ENCODE measurements at places on chromosomes 4 and X.

GRCh38 chrX:78316265-78316664 lies 11.1 kb downstream of the CYSLTR1 start:
- no peak for DNase-seq

GRCh38 chrX:153556767-153557166 lies 39.3 kb downstream of the ATP2B3 start:
- no peak for DNase-seq

GRCh38 chr4:33437406-33437805 lies 2717.2 kb downstream of the PCDH7 start:
- DNase-seq, result no peak

GRCh38 chr4:94523617-94524016 lies 71.9 kb downstream of the PDLIM5 start:
- no peak for DNase-seq

DNA sequence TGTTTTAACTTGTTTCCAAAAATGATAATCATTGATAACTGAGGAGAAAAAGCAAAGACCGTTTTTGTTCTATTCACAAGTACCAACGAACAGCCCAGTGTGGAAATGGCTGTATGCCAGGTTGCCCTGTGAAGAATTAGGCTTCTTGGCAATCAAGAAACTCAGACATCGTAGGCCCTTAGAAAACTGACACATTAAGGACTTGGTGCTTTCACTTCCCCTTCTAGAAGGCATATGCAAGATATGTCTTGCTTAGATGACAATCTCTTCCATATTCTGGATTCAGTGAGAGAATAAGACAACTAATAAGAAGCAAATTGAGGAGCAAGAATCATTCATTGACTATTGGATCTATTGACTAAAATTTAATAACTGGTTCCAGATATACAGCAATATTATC lies 56.6 kb downstream of the ANAPC10 start:
- DNase-seq, result no peak

DNA sequence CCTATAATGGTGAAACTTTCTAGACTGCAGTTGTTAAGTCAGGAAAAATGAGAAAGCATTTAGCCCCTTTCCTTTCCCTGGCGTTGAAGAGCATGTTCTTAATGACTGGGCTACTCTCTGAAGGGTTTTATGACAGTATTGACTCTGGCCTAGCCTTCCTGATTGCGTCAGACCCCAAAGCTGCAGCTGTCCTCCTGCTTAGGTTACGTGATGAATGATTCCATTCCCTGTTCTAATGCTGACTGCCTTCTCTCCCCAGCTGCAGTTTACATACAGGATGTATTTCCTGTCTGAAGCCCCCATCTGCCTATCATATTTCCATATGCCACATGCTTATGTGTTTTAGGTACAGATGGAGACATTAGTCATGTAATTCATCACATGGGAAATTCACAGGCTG lies 105.8 kb upstream of the EGFL6 start:
- no peak for DNase-seq

- no peak for DNase-seq
Measured at GRCh38 chr4:15717086-15717485, 14.2 kb downstream of the BST1 start.

DNA sequence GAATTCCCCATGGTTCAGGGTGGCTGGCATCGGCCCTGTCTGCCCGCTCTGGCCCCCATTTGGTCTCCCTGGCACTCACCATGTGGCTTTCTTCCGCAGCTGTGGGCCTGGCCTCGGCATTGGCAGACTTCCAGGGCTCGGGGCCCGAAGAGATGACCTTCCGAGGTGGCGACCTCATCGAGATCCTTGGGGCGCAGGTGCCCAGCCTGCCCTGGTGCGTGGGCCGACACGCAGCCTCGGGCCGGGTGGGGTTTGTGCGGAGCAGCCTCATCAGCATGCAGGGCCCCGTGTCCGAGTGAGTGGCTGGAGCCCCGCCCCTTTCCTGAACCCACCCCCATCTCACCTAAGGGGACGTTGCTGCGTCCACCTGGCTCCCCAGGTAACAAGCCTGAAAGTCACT lies 20.1 kb downstream of the SH3TC1 start:
- DNase-seq, result no peak

DNA sequence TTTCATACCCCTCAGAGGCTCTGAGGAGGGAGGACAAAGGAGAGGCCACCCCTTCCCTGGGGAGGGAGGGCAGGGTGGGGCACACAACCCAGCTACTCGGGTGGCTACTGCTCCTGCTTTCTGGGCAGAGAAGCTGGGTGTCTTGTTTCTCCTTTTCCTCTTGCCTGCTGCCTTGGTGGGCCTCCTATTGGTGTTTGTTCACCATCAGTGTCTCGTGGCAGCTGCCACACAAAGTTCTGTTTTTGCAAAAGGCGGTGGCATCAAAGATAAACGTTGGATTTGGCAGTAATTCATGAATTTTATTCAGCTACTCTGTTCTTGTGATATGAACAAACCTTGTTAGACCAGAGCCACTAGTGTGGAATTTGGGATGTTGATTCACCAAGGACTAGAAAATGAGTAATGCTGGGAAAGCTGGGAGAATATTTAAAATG lies 153.0 kb upstream of the SCML1 start:
- no peak for DNase-seq

GRCh38 chr4:24105327-24106038 lies 215.6 kb upstream of the PPARGC1A start:
- no peak for DNase-seq

DNA sequence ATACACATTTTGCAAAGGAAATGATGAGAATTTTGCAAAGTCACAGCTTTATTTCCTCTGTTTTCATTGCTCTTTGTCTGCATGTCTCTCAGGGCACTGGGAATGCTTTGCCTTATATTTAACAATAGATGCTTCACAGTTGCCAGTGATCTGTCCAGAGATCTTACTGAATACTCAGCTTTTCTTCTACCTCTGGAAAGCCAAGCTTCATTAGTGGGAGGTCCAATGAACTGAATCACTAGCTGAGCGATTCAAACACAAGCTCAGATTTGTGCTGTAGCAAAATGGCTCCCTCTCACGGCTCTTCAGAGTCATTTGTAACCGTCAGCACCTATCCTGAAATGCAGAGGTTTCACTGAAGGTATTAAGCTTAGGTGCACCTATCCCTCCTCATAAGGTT lies 138.9 kb downstream of the DCLK2 start:
- no peak for DNase-seq

DNA sequence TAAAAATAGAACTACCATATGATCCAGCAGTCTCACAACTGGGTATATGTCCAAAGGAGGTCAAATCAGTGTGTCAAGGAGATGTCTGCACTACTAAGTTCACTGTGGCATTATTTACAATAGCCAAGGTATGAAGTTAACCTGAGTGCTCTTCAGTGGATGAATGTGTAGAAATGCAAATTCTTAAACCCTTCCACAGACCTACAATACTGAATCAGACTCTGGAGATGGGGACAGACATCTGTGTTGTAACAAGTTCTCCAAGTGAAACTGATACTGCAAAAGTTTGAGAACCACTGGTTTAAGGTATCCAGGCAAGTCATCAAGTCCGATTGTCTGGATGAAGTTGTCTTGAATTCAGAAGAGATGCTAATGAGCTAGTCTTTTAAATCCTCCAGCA lies 38.5 kb downstream of the SMAD1 start:
- DNase-seq, result no peak

DNA sequence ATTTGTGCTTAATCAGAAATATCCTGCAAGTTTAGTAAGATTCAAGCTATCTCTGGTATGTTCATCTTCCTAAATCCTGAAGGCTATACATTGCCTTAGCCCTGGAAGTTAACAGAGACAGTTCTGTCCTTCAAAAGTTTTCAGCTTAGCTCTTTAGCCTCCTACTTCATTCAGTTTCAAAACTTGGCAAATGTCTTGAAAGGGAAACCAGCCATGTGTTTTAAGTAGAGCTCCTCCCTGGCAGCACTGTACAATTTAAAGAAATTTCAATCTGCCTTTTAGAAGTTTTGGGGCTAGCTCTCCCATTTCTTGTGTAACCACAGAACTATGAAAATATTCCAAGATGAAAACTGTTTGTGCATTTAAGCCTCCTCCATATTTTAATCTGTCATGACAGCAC lies 47.0 kb downstream of the FANCB start:
- DNase-seq, result no peak

DNA sequence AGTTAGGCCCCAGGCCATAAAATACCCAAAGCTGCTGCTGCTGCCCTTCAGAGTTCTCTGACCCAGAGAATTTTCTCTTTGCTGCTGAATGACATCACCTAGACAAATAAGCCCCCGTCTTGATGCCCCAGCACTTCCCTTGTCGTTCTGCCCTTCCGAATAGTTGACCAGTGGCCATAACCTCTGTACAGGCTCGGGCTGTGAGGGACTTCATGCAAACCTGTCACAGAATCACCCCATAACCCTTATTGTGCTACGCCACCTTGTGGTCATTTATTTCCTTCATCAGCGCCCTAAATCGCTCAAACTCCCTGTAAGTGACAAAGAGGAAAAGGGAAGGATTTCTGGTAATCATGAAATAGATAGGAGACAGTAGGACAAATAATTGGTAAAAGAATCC lies 18.8 kb downstream of the SPACA5 start:
- DNase-seq, result peak; percentile 58

GRCh38 chr4:2497931-2498330 lies 29.0 kb downstream of the RNF4 start:
- DNase-seq, result no peak

DNA sequence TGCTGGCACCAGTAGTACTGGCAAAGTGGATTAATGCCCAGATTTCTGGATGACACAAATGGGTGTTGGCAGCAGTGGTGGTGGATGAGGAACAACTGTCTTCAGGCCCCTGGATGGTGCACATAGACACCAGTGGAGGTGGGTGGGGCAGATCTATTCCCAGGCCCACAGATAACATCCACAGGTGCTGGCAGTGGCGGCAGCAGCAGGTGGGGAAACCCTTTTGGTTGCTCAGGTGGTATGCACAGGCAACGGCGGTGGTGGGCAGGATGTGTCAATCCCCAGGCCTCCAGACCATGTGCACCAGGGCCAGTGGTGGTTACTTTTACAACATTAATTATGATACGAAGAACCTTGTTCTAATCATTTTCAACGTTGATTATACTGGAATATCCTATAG lies 48.9 kb upstream of the FAT4 start:
- DNase-seq, result no peak

DNA sequence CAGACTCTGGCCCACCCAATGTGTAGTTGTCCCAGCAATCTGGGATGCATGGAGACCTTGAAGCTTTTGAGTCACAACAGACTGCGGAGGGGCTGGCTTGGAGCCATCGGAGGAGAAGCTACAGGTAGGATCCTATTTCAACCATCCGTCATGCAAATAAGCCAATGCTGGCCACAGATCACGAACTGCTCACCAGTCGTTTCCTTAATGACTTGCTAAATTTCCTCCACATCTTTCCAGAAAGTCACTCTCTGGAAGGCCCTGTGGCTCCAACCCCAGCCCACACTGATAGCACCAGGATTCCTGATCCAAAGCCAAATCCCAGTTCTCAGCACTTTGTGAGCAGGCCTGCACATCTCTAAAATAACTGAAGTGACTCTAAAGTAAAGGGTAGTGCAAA lies 321.3 kb downstream of the RAB28 start:
- DNase-seq, result no peak

- DNase-seq, result no peak
Measured at GRCh38 chr4:139329665-139330200, 27.5 kb upstream of the NDUFC1 start.

- DNase-seq, result no peak
Measured at GRCh38 chr4:113749178-113749577, 12.4 kb downstream of the CAMK2D start.

GRCh38 chrX:39813631-39814277 lies 284.0 kb downstream of the BCOR start:
- no peak for DNase-seq

DNA sequence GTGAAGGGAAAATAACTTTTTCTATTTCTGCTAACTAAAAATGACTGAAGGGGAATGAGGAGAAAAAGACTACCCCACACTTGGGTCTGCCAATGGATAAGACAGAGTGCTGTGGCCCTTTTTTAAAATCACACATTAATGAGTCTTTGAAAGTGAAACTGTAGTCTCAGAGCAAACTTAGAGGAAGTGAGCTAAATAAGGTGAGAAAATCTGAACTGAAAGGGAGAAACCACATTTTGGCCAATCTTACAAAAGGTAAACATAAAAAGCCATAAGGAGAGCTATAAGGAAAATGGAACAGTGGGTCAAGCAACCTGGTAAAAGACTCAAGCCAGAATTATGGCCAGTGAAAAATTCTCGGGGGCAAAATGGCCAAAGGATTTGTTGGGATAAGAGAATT lies 755.1 kb upstream of the IGFBP7 start:
- no peak for DNase-seq

GRCh38 chr4:34236118-34236517 lies 2008.2 kb downstream of the ARAP2 start:
- DNase-seq, result no peak

DNA sequence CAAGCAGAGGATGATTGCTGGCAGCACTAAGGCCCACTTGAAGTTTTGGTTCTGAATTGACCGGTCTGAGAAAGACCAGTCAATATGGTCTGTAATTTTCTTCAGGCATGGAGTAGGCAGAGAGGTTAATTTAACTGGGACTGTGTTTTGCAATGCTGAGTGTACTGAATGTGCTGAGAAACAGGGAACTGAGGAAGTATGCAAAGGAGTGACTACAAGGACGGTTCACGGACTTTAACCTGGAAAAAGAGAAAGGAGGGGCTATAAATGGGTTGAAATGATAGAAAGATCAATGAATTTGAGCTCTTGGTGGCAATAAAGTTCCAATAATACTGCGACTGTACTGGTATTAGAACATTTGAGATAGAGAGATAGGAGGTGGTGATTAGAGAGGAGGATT lies 84.5 kb downstream of the MAGEB17 start:
- no peak for DNase-seq

DNA sequence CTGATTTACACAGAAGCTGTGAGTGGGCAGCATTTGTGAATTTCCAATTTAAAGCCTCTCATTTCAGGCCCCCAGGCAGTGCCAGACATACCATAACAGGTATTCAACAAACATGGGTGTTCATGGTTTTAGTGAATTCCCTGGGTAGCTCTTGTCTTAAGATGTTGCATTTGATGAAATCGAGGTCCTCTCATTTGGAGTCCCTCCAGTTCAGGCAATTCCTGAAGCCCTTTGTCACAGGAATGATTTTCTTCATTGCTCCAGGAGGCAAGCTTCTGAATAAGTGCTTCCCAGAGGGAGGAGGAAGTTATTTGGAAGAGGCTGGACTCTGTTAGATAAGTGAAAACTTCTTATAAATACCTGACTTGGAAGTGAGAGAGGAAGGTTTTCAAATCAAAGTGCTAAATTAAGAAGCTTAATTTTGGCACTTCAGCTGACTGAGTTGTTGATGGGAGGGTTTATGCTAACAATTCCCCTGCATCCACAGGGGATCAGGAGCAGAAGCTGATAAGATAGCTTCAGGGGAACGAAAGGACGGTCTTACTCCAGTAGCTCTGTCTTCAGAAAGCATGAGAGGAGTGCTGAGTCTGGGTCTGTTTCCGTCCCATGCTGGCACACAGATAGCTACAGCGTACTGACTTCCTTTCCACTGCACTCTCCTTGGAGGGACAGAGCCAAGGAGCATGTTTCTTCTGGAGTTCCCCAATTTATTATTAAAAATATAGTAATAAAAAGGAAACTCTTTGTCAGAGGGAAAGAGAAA lies 543.1 kb downstream of the GBA3 start:
- DNase-seq, result no peak

GRCh38 chr4:176150356-176150682 lies 45.1 kb downstream of the SPATA4 start:
- DNase-seq, result no peak

GRCh38 chrX:17442898-17443297 lies 67.9 kb downstream of the NHS start:
- DNase-seq, result no peak
